ENCODE measurements at places on chromosomes 2 and 18.

- DNase-seq: peak; percentile 26
These were observed 15.8 kb upstream of the NEDD4L start for GRCh38 chr18:58028109-58028784.

DNA sequence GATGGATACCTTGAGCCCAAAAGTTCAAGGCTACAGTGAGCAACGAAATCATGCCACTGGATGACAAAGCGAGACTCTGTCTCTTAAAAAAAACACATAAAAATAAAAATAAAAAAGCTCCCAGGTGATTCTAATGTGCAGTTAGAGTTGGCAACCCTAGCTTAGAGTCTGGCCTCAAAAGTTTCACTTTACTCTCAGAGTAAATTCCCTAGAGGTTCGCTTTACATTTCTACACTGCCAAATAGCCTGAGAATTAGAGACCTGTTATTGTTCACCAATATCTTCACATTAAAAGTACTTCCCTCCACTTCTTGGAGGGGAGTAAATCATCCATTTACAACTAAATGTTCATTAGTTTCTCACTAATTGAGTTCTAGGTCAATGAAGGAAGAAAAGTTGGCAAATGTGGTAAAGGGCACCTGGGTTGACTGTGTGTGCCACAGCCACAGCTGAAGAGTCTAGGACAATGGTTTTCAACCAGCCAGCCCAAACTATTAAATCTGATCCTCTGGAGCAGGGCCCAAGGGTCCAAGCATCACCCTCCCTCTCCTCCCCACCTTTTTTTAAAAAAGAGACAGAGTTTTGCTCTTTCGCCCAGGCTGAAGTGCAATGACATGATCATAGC lies 15.2 kb upstream of the TMEM37 start:
- no peak for DNase-seq

GRCh38 chr2:233972941-233973575 lies 55.9 kb downstream of the TRPM8 start:
- peak; percentile 54 for DNase-seq

GRCh38 chr18:13076886-13077285 lies 85.7 kb downstream of the CEP192 start:
- DNase-seq: no peak

DNA sequence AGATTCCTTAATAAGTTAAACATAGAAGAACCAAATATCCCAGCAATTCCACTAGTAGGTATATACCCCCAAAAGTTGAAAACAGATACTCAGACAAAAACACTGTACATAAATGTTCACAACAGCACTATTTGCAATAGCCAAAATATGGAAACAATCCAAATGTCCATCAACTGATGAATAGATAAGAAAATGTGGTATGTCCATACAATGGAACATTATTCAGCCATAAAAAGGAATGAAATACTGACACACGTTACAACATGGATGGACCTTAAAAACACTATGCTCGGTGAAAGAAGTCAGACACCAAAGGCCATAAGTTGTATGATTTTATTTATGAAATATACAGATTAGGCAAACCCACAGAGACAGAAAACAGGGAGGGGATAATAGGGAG lies 12.5 kb downstream of the TMEM178A start:
- DNase-seq: no peak

- no peak for DNase-seq
These were observed 306.9 kb downstream of the GULP1 start for GRCh38 chr2:188598551-188598950.

DNA sequence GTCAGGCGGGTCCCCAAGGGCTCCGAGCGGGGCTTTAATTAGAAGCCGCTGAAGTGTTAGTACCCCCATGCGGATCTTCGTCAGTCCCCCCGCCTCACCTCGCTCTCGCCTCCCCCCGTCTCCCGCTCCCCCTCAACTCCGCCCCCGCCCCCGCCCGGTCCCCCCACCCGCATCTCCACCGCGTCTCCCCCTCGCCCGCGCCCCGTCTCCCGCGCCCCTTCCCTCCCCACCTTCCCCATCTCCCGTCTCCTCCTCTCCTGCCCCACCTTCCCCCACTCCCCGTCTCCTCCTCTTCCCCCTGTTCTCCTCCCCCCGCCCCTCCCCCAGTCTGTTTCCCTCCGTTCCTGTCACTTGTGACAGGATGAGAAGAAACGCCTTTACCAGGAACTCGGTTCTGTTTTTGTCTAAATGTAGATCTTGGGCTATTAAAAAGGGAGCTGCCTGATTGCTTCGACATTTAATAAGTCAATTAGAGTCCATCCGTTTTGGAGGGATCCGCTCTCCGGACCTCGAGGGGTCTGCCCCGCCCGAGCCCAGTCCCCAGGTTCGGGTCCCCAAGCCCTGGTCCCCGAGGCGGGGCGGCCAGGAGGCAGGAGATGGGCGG lies 969 bp upstream of the ALKAL2 start:
- DNase-seq: peak; percentile 37

DNA sequence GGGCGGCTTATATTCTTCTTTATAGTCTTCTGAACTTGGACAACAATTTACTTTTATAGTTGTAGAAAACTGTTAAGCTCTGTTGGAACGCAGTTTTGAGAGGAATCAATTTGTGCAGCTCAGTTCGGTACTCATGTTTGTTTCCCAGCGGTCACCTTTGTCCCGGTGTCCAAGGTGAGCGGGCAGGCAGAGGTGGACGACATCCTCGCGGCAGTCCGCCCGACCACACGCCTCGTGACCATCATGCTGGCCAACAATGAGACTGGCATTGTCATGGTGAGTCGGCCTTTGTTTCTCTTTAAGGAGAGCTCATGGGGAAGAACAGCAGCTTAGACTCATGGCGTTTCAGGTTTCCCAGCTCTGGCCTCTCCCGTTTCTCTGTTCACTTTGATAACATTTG lies 18.6 kb upstream of the ESPNL start:
- DNase-seq: no peak

DNA sequence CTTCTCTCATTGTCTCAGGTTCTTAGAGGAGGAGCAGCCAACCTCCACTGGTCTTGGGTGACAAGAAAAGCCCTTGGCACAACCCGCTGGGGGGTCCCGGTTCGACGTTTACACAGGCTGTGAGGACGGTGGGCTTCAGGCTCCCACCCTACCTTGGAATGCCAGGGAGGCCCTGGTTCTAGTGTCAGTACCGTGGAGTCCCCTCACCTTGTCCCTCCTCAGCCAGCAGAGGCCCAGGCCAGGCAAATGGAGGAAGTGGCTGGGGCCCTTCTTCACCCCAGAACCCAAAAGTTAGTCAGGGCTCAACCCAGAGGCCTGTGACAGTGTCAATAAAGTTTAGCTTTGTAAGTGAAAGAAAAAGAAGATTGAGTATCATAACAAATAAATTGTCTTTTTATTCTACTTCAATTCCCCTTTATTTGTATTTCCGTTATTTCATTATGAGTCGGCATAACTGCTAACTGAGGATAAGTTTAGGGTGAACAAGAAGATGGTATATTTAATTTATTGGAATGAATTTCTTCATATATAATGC lies 62.6 kb upstream of the ZSWIM2 start:
- no peak for DNase-seq

- no peak for DNase-seq
These were observed 31.4 kb downstream of the SH3BP4 start for GRCh38 chr2:234983011-234983726.

GRCh38 chr2:114222344-114222743 lies 220.1 kb upstream of the DPP10 start:
- no peak for DNase-seq

- no peak for DNase-seq
These were observed 83.8 kb downstream of the VIT start for GRCh38 chr2:36780231-36780839.

- peak; percentile 83 for DNase-seq
These were observed 25.2 kb upstream of the STON1 start for GRCh38 chr2:48504647-48505327.

DNA sequence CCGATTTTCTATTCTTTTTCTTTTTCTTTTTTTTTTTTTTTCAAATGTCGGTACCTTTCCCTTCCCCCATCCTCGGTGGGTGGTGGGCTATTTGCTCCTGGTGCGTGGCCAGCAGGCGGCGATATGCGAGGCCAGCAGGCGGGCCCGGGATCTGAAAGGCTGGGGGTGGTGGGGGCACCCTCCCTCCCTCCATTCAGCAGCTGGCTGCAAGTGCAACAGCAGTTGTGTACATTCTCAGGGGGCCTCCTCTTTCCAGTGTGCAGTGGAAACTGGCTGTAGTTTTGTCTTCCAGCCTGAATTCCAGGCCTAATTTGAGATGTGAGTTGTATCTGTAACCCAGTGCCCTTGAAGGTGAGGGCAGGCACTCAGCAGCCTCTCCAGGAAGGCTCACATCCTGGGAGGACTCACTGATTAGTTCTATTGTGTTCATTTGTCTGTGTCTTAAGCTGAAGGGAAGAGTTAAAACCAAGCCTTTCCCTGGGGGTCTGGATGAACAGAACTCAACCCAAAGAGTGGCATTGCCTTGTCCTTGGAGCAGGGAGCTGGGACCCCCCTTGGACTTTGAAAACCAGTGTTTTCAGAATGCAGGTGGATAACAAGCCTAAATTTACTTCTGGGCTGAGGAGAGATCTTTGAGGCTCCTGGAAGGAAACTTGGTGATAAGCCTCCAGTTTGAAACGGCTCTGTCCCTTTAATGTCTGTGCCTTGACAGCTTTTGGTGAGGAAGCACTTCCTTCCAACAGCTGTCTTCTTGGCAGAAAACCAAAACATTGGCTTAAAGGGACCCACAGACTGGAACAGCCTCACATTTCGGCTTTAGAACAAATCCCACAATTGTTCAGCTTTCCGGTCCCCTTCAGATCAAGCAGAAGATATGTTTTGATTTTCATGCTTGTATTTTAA lies 3.3 kb downstream of the MYCN start:
- DNase-seq: peak; percentile 85

GRCh38 chr2:16407358-16407757 lies 258.3 kb downstream of the CYRIA start:
- peak; percentile 66 for DNase-seq

GRCh38 chr18:67417864-67418523 lies 98.5 kb downstream of the DSEL start:
- no peak for DNase-seq

- DNase-seq: peak; percentile 74
These were observed 249.9 kb downstream of the PLCL1 start for GRCh38 chr2:198054299-198054698.

DNA sequence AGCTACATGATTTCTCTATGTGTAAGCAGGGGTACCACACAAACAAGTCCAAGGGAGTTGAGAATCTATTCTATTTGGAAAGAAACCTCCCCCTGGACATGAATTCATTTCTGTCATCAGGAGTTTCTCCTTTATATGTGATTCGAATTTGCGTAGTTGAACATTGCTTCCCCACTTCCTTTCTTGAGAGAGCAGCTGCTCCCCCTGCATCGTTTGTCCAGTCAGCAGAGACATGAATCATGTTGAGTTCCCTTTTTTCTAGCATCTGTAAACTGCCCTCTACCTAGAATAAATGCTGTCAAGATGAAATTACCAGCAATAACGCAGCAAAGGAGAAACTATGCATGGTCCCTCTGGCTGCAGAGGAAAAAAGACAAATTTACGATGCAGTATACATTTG lies 73.8 kb downstream of the KIF5C start:
- no peak for DNase-seq

- DNase-seq: peak; percentile 78
These were observed 63.8 kb downstream of the RTP5 start for GRCh38 chr2:241933179-241933911.

- DNase-seq: no peak
These were observed 139.7 kb downstream of the HRH4 start for GRCh38 chr18:24600076-24600654.

DNA sequence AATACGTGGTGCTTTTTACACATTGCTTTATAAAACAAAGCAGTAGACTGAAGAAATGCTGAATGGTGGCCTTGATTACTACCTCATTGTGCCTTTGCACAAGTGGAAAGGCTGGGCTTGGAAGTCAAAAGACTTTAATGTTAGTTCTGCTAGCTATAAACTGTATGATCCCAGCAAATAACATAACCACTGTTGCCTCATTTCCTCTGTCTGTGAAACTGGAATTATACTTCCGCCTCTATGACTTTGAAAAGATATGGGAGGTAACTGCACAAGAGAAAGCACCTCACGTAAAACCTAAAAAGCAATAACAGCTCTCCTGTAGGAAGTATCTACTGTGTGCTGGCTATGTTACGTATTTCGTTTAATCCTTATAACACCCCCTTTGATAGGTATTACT lies 43.4 kb upstream of the DSC1 start:
- no peak for DNase-seq

DNA sequence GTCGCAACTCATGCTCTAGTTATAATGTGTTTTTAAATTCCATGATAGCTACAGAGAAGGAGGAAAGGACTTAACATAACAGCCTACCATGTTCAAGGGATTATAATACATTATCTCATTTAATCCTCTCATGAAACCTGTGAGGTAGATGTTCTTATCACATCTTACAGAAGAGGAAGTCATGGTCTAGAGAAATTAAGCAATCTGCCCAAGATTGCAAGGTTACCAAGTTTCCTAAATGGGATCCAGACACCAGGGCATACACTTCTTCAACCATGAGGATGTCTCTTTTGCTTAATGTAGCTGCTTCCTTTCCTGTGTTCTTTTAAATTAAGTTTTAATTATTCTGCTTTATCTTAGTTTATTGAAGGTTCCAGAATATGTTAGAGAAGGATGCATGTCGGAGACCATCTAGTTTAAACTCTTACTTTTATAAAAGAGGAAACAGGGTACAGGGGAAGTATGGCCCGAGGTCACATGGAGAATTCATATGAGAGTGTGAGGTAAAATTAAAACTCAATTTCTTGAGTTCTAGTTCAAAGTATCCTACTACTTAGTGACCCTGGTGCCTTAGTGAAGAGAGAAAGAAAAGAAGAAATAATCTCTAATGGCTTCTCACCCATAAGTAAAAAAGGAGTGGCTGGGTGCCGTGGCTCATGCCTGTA lies 3.6 kb upstream of the IL1A start:
- DNase-seq: no peak

DNA sequence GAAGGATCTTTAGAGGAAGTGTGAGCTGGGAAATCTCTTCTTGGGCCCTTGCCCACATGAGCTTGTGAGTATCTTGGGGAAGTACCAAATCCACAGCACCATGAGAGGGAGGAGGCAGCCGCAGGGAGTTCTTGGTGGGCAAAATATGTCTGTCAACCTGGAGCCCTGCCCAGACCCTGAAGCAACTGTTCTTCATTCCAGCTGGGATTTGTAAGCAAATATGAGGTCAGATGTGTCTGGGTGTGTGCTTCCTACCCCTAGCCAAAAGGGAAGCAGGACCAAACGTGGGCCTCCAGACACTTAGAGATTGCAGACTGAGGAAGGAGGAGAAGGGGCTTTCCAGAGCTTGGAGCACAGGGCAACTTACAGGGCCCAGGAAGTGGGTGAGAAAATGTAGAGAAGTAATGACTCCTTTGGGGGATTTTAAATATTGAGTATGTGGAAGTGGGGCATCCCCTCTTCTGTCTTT lies 41.9 kb downstream of the TMEM247 start:
- no peak for DNase-seq

- DNase-seq: no peak
These were observed 91.3 kb upstream of the CCDC141 start for GRCh38 chr2:179141206-179141605.

DNA sequence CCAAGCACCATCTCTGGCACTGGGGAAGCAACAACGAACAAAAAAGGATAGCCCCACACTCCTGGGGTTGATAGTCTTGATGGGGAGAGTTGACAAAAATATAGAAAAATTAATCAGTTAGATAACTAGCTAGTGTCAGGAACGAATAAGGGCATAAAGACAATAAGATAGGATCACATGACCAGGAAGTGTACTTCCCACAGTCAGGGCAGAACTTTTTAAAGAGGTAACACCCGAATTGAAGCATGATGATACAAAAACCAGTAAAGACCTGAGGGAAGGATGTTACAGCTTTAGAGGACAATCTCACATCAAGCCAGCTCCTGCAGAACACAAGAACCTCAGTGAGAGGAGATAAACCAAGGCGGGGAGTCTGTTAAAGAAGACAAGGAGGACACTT lies 295.4 kb upstream of the CRIM1 start:
- DNase-seq: no peak

GRCh38 chr2:16507655-16508489 lies 157.8 kb downstream of the CYRIA start:
- DNase-seq: peak; percentile 81

Measured in islet precursor cell (in vitro differentiated cells).